Esophagus muscularis mucosa (tissue), 4 donors: ENCODE measurements at places on chromosomes 12 and 14. TPM values are rescaled to one million over a fixed set of nuclear protein-coding genes. Genes with fewer than 3 reads are reported as not detected.
A peak's percentile ranks its signal among the peaks of the same experiment; 100 is the strongest.

GRCh38 chr14:91361233-91361811, 56.3 kb downstream of the CCDC88C start:
- DNase-seq = no peak

DNA sequence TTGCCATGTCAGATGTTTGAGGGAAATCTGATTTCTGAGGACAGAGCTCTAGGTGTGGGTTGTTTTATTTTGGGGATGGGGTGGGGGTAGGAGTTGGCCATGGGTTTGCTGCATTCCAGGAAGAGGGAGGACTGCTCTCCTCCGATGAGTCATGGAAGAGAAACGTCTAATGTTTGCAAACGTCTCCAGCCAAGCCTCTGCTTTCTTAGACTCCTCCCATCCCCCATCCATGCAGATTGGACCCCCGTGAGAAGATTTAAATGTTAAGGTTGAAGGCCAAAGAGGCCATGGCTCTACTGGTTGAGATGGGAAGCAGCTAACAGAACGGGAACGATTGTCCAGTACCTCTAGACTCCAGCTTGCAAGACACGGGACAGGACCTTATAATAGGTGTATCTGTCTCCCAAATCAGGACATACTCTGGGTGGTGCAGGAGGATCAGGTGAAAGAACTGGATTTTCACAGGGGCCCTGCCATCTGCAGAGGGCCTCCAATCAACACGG, 11.4 kb upstream of the ATP2A2 start:
- DNase-seq = no peak

DNA sequence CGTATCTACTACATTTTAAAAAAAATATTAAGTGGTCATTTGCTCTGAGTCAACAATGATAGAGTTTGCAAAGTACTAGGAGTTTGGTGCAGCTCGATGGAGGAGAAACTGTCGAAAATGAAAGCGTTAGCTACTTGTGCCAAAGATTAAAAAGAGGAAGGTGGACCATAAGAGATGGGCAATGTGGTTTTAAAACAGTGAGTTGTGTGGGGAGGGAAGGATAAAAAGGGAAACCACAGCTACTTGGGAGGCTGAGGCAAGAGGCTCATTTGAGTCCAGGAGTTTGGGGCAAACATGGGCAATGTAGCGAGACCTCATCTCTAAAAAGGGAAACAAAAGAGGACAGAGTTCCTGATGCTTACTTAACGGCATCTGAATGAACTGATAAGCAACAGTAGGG, 18.2 kb upstream of the STRAP start:
- no peak for DNase-seq

DNA sequence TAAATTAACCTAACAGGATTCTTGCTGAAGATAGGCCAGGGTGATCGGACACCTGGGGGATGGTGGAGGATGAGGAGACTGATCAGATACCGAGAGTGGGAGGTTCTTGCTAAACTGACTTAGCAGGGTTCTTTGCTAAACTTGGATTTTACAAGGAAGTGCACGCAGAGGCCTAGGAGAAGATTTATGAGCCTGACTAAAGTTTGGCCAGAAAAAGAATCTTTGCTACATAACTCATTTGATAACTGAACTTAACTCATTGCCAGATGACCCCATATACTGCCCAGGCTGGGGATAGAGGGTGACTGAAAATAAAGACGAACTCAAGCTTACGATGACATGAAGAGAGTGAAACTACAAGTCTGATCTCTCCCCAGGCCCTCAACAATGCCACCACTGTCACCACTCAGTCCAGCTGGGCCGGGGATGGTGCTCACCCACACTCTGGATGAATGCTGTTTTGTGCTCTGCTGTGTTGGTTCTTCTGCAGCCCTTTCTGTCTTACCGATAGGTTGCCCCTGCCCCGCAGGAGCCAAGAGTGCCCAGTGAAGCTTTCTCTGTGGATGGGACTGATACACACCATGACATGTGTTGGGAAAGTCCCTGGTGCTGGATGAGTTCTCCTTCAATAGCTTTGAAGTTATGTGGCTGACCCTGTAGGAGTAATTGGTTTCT, 29.0 kb downstream of the PPFIBP1 start:
- DNase-seq = no peak

DNA sequence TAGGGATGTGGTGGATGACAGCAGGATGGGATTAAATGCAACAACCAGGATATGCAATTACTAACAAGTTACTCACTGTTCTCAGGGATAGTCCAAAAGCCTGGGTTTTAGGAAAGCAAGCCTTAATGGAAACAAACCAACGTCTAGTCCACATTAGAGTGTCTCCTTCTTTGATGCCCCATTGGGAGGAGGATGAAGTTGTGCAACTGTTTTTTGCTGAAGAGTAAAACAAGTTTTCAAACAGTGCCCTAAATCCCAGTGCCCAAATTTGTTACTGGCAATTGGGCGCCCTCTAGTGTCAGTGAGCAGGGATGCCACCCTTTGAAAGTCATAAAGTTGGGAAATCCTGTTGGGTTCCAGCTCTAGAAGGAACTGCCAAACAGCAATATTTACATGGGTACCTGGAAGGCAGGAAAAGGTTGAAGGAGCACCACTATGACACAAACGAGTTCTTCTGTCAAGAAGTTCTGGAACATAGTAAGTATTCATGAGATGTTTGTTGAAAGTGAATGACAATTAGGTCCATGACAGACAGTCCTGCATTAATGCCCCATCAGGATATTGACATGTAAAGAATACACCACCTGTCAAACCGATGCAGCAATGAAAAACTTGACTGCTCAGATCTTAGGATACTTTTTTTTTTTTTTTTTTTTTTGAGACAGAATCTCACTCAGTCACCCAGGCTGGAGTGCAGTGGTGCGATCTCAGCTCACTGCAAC, 11.1 kb upstream of the DPF3 start:
- no peak for DNase-seq

- DNase-seq = peak; percentile 37
These were observed 329.8 kb downstream of the ATP23 start for GRCh38 chr12:58270966-58271705.

GRCh38 chr12:62468397-62468796, 1.8 kb downstream of the MON2 start:
- DNase-seq = no peak

- peak; percentile 93 for DNase-seq
These were observed 29.1 kb upstream of the LRTM2 start for GRCh38 chr12:1791104-1791841.

DNA sequence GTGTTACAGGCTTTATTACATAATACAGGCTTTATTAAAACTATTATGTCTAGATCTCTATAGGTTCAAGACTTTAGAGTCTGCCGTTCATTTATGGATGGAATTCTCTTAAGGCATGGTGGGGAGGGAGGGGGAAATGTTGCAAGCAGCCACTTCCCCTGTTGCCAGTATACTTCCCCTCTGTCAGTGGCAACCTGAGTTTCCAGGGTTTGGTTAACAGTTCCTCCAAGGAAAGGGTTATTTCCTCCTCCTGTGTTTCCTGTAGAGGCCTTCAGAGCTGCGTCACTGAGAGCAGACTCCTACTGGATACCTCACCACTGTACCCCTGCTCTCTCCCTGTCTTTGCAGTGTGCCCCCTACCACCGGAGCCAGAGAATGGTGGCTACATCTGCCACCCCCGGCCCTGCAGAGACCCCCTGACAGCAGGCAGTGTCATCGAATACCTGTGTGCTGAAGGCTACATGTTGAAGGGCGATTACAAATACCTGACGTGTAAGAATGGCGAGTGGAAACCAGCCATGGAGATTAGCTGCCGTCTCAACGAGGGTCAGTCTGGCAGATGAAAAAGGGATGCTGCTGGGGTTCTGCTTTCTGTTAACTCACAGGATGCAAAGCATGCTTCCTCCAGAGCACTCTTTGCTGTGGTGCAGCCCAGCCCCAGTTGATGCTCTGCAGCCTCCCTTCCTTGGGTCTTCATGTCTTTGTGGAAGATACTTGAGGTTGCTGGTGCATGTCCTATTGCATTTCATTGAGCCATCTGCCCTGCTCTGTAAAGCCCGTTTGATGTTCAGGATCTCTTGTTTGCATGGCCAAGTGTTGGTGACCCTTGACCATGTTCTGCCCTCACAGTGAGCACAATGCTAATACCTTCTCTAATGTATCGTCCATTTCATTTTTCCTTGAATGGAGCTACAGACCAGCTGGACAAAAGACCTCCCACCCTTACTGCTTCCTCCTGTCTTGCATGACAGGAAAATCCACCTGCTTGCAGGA, 63.6 kb upstream of the SRSF5 start:
- no peak for DNase-seq

DNA sequence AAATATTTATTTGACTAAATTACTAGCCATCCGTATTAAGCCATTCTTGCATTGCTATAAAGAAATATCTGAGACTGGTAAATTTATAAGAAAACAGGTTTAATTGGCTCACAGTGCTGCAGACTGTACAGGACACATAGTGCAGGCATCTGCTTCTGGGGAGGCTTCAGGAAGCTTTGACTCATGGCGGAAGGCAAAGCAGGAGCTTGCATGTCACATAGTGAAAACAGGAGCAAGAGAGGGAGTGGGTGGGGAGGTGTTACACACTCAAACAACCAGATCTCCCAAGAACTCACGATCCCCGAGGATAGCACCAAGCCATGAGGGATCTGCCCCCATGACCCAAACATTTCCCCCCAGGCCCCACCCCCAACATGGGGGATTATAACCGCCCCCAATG, 26.7 kb upstream of the RAB21 start:
- no peak for DNase-seq

DNA sequence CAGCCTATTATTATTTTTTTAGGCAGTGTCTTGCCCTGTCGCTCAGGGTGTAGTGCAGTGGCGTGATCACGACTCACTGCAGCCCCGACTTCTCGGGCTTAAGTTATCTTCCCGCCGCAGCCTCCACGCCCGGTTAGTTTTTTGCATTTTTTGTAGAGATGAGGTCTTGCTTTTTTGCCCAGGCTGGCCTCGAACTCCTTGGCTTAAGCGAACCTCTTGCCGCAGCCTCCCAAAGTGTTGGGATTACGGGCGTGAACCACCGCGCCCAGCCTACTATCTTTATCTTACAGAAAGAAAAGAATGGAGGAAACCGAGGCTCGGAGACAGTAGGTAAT, 507 bp upstream of the PTPN11 start:
- DNase-seq = no peak

- no peak for DNase-seq
These were observed 9.7 kb downstream of the SCN8A start for GRCh38 chr12:51600721-51601120.

DNA sequence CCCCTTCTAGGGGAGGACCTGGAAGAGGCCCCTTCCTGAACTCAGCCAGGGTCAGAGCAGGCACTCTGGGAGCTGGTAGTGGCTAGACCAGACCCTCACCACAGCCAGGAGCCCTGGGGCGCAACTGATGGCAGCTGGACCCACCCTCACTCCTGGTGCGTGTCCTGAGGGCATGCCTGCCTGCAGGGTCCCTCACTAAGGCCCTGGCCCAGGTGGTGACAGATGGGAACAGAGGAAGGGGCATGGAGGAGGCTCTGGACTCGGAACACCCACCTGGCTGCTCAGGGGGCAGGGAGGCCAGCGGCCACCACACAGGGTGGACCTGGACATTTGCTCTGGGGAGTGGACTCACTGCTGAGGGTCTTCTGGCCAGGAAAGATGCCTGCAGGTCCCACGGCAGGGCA, 342.2 kb upstream of the SFSWAP start:
- DNase-seq = no peak

The SLC17A8 gene
- not detected for total RNA-seq

The FOXM1 gene
- total RNA-seq = 1.4 TPM

The EXD2 gene
- 31.5 TPM for total RNA-seq

The EIF5 gene
- 237 TPM for total RNA-seq

The PPP1R1A gene
- 3.6 TPM for total RNA-seq
